Stimulated activated CD8-positive, alpha-beta memory T cell treated with anti-CD3 and anti-CD28 coated beads, Interleukin-7, amount 100 ng/mL, for 4 hours (primary cell): ENCODE measurements at places on chromosomes 4 and X.

DNA sequence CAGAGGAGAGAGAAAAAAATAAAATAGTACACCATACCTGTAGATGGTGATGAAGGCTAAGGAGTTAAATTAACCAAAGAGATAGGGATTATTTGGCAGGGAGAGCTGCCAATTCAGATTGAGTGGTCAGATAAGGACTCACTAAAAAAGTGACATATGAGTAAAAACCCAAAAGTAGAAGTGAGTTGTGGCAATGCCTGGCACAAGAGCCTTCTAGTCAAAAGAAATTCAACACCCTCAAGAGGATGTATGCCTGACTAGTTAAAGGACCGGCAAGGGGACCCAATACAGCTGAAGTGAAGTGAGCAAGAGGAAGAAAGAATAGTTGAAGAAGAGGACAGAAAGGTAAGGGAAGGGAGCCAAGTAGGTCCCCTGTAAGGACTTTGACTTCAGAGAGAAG is 34.9 kb downstream of the ELF2 start:
- no peak for DNase-seq

- no peak for DNase-seq
These were observed 93.0 kb downstream of the GEMIN8 start for GRCh38 chrX:13936521-13937225.

DNA sequence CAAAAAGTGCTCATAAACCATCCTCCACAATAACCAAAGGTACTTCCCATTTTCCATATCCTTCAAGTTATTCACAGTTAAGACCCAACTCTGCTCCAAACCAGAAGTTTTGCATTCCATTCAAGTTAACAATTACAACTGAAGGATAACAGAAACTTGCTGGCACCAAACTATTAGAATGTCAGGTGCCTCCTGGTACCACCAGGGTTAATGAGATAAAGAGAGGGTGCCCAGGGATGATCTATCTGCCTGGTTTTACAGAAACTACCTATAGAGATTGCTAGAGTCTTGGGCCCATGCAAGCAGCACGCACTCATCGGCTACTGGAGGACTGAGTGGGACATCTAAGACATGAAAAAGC is 114.6 kb downstream of the RBM47 start:
- DNase-seq = no peak

GRCh38 chr4:153131596-153131995 is 72.6 kb upstream of the TRIM2 start:
- DNase-seq = no peak

DNA sequence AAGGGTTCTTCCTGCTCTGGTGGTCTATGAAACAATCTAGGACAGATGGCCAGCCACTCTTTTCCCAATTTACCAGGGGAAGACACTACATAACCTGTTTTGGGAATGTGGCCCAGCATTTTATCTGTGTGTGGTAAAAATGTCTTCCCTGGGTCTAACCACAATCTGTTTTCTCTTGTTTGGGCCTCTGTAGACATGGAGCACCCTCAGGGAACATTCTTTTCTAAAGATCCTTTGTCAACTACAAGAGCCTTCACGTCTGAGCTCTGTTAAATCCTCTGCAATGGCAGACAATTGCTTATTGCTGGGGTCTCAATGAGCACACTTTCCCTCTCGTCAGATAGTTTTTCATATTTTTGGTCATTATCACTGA is 35.5 kb downstream of the PLAC1 start:
- DNase-seq = no peak

DNA sequence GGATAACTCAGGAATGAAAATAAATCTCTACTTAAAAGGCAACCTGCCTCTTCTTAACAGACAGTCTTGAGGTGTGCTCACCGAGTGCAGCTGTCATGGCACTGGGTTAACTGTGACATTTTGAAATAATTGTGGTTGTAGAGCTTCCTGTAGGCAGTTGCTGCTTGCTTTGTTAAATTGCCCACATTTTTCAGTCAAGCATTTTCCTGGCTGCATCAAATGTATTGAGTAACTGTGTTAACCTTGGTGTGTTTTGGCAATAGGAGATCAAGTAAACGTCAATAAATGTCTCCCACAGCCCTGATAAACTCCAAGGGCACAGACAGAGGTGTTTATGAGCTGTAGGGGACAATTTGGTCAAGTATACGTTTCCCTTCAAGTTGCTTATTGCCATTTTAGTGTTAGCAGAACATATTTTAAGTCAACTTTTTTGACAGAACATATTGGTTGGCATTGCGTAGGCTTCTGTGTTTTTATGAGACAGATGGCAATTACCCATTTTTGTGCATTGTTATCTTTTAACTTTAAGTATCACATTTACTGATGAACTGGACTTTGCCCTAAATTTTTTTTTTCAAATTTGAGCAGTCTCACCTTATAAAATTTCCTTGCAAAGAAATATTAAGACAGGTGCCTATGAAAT is 527.4 kb downstream of the C4orf33 start:
- no peak for DNase-seq

DNA sequence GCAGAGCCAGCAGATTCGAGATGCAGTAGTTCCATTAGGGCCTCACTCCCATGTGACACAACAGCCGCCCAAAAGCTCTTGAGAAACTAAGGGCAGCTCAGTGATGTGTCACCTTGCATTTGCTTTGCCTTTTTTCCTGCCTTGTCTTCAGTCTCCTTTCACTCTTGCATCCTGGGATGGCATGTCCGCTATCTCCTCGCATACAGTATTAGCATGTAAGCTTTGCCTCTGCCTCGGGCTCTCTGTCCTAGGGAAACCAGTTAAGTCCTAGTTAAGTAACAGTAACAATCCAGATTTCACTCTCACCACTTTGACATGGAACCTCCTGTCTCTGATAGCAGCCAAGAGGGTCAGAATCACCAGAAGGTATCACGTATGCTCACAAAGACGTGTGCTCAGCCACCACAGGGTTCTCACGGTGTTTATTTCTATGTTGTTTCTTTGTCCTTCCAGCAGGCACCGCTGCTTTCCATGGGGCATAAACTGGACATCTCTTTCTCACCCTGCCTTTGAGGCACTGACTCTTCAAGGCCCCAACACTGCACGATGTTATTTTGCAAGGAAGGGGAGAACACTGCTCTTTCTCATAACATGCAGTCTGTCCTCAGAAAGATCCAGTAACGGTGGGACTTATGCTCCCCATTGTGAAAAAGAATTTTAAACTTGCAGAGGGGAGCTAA is 26.7 kb upstream of the SORBS2 start:
- no peak for DNase-seq

- DNase-seq = no peak
These were observed 32.9 kb upstream of the DCX start for GRCh38 chrX:111444881-111445280.

- no peak for DNase-seq
These were observed 257.0 kb upstream of the AGTR2 start for GRCh38 chrX:115913575-115913974.

- peak; percentile 20 for DNase-seq
These were observed 26.3 kb downstream of the RTL5 start for GRCh38 chrX:72105436-72105835.

GRCh38 chrX:106391284-106391911 is 220.4 kb upstream of the RADX start:
- DNase-seq = no peak

GRCh38 chr4:99209671-99210070 is 9.4 kb downstream of the ADH6 start:
- DNase-seq = no peak

- no peak for DNase-seq
These were observed 39.9 kb upstream of the SPIN2A start for GRCh38 chrX:57177070-57177469.

DNA sequence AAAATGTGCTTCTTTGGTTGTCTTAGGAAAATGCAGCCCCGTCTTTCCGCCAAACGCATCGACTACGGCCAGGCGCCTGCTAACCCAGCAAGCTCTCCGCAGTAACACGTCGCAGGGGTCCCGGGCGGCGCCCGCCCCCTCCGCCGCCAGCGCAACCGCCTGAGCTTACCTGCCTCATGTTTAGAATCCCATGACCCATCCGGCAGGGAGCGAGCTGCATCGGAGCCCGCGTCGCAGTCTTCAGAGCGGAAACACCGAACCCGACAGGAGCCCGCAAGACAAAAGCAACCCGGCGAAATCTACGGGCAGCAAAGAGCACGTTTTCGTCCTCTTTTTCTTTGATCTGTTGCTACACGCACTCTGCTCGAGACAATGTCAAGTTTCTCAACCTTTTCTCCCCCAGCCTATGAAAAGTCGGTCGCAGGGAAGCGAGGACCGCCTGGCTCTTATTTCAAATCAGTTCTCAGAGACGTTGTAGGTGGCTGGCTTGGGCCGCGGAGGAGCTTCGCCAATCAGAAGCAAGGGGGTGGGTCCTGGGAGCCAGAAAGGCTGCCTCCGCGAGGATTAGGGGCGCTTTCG is at the start of gene MID1:
MID1 (minus strand) TSS at position 465 of the 579 bp plus-strand sequence. CDS start 53,038 bp downstream, outside the sequence.
- no peak for DNase-seq

- DNase-seq = no peak
These were observed 449.1 kb downstream of the FAM133A start for GRCh38 chrX:94123062-94123461.

DNA sequence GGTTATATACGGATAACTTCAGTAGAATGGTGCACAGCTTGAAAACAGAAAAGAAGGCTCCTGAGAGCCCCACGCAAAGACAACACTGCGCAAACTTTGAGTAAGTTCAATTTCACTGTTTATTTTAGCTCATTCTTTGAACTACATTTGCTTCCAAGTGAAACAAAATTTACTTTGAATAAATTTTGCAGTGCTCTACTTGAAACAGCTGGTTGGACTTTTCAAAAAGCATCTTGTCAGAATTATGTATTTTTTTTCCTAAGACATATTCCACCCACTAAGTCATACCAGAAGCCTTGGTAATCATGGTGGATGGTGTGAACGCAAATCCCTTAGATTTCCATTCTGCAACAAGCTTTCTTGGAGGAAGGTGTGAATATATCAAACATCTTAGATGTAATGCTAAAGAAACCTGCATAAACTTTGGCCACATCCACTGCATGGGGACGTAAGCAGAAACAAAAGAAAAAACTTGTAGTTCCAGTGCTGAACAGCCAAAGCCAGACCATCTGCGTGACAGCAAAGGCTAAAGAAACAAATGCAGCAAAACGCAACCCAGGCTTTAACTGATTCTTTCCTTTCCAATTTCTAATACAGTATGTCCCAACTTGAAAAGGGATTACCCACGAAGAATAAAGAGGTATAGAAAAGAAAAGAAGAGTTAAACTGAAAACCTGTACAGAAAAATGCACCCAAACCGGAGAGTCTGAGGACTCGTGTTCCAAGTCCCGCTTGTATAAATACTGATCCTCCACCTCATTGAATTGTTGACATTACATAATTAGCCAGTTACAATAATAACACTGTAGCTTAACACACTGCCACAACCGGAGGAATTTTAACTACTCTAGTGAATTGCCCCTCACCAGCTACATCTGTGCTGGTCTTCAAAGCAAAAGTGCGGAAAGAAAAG is 90.9 kb downstream of the SH3RF1 start:
- DNase-seq = no peak

GRCh38 chr4:71268166-71268565 is 70.7 kb upstream of the SLC4A4 start:
- no peak for DNase-seq

- DNase-seq = no peak
These were observed 37.9 kb downstream of the EREG start for GRCh38 chr4:74402692-74403456.

- DNase-seq = no peak
These were observed 9.5 kb upstream of the HUWE1 start for GRCh38 chrX:53695946-53696549.

- DNase-seq = no peak
These were observed 288.0 kb downstream of the ASMT start for GRCh38 chrX:1902901-1903235.

DNA sequence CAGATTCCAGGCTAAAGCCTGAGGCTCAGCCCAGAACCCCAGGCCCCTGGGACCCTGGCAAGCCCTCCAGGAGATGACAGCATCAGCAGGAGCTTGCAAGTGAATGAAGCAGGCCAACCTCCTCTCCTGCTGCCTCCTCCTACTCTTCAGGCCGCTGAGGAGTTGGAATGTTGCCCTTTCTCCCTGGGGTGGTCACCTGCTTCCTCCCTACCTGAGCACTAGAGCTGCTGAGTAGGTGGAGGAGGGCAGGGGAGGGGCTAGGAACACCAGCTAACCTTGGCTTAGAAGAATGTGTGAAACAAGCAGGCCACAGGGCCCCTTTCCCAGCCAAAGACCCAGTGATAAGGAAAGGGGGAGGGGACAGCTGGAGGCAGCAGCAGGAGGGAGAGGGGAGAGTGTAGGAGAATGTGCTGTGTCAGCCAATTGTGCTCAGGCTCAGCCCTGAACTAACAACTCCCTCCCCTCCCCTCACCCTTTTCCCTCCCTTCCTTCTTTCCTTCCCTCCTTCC is 58.0 kb downstream of the PJA1 start:
- no peak for DNase-seq

- no peak for DNase-seq
These were observed 89.7 kb downstream of the LRP2BP start for GRCh38 chr4:185305979-185306442.

DNA sequence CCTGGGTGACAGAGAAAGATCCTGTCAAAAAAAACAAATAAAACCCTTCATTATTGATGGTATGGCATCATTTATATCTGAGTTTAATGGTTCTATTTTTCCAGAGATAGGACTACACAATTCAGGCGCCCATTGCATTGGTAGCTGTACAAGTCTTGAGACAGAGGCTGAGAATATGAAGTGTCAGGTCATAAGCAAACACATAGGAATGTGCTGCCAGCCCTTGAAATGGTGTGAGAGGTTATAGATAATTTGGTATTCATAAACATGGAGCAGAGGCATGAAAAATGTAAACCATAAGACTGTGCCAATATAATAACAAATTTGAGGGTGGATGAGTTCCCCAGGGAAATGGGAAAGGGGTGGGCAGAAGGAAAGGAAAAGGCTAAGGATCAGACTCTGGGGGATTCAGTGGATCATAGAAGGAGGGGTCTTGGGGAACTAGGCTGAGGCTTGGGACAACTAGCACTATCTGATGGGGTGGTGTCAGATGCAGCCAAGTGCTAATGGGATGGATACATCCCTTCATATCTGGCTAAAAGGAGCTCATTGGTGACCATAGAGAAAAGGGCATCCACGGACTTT is 50.8 kb downstream of the MAOA start:
- DNase-seq = no peak

GRCh38 chrX:7191681-7192110 is 43.7 kb upstream of the PUDP start:
- DNase-seq = no peak

- DNase-seq = no peak
These were observed 907 bp upstream of the ATP10D start for GRCh38 chr4:47484168-47484567.
